Stimulated activated CD4-positive, alpha-beta T cell treated with anti-CD3 and anti-CD28 coated beads, Interleukin-1b, Interleukin-23, amount 100 ng/mL, for 4 hours (primary cell): ENCODE measurements at places on chromosomes 12 and 14.

DNA sequence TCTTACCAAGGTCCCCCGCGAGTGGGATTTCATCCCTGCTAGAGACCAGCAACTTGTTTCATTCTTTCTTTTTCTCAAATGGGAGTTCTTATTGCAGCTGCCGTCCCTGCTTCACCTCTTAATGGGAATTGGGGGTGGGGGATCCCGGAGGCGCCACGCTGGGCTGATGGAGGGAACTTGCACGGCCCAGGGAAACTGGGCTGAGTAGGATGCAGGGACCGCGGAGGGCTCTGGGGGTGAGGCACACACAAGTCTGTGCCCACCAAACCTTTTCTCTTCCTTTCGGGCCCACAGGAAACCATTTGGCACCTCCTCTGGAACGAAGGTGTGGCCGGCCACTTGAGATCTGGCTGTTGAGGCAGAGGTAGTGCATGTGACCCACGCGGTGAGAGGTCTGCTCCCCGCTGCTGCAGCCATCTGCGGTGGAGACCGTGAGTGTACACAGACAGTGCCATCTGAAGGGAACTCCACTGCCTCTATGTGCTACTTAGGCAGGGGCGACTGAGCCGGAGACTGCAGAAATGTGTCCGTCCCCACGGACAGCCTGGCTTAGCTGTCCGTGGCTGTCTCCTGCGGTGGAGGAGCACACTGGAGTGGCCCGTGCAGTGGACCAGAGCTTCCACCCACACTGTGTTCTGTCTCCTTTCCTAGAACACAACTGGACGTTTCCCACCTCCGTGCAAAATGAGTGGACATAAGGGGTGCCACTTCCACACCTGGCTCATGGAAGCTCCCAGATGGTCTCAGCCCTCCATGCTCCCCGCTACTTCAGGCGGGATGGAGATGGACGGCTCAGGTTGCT is 42.1 kb upstream of the TESC start:
- no peak for DNase-seq

DNA sequence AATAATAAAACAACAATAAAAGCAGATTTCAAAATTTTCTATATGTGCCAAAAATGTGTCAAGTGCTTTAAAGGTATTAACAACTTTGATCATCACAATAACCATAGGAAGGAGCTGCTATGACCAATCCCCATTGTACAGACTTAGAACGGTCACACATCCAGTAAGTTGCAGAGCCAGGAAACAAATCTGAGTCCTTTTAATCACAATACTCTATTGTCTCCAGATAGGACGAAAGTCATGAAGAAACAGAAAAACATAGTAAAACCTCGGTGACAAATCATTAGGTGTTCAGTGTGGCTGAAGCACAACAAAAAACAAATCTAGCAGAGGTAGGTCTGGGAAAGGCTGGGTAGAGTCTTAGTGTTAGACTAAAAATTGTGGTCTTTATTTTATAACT is 178.8 kb downstream of the GRIP1 start:
- no peak for DNase-seq

DNA sequence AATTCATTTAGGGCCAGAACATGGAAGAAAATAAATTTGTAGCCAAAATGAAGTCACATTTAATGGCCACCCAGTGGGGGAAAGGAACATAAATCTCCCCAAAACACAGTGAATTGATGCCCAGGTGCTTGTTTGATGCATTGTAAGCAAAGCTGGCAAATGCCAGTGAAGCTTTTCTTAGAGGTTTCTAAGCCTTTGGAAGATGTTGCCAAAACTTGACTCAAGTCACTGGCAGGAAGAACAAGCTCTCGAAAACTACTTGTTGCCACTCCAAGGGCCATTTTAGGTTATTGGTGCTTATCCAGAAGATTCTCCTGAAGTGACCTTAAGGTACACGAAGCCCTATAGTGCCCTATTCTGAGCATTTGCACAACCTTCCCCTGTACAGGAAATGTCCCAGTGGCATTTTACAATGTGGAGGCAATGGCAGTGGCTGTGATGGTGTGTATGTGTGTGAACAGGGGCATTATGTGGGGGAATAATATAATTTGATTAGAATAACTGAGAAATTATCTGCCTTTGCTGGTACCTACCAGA is 89.5 kb upstream of the NOVA1 start:
- DNase-seq = no peak

DNA sequence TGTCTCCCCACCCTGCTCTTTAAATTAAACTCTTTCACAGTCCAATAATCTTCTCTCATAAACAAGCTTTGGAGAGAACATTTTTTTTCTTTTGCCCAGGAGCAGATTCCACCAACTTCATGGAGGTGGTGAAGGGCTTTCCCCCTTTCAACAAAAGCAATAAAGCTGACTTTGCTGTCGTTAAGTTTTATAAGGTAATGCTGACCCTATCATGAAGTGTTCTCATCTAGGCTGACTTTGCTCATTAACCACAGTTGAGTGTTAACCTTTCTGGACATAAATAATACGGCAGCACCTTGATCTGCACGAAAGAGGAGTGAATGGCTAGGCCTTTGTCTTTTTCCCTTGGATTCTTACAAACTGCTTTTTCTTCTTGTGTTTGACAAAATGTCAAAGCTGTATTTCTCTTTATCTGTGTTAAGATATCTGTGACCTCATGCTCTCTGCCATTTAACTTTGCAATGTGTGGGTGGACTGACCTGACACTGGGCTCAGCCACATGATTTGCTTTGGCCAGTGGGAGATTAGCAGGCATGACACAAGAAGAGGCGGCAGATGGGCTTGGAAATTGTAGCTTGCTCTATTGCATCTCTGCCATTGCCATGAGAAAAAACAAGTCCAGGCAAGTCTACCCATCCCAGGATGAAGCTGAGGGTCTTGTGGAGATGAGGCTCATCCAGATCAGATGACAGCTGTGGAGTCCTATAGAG is 470.9 kb upstream of the CCDC196 start:
- no peak for DNase-seq

GRCh38 chr14:21711360-21711961 is 37.8 kb upstream of the OR4E1 start:
- DNase-seq = no peak

DNA sequence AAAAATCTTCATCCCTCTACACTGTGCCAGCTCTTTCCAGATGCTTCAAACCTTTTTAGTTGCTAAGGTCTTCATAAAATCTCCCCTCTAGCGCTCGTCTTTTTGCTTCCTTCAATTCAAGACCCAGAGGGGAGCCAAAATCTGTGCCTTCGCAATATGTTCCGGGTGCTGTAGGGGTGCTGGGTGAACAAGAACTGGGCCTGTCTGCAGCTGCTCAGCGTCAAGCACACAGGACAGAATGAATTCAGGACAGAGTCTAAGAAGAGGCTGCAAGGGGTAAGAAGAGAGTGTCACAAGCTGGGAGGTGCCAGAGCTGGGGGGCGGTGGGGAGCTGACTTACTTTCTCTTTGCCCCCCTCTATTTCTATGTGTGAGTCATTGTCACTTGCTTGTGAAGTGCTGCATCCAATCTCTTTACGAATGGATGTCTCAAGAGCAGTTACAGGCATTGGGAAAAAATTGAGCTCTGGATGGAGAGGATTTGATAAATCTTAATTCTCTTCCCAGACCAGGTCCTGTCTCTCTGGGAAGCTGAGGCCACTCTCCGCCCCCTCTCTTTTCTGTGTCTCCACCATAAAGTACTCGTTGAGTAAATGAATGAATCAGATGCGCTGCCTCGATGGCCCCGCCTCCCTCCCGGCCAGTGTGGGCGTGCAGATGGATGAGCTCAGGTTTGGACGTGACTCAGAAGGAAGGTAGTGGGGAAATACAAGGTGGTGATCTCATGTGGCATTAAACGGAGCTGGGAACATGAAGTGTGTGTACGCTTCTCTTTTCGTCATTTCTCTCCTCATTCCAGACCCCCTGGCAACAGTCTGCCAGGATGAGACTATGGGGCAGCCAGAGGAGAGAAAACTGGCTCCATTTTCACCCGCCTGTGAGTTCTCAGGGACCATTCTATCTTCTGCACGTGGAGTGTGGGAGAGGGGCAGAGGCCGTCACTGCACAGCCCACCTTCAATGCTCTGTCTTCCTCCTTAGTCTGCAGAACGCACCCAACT is 91.3 kb downstream of the TSPAN9 start:
- DNase-seq = peak; percentile 5

- no peak for DNase-seq
These were observed 152.7 kb downstream of the ANO2 start for GRCh38 chr12:5792343-5792742.

- DNase-seq = no peak
These were observed 1057.6 kb downstream of the GALC start for GRCh38 chr14:86935241-86935885.

GRCh38 chr12:100995771-100996170 is 201.2 kb downstream of the ANO4 start:
- DNase-seq = no peak

GRCh38 chr14:32256576-32256975 is 53.5 kb upstream of the RNU6-8 start:
- DNase-seq = no peak

DNA sequence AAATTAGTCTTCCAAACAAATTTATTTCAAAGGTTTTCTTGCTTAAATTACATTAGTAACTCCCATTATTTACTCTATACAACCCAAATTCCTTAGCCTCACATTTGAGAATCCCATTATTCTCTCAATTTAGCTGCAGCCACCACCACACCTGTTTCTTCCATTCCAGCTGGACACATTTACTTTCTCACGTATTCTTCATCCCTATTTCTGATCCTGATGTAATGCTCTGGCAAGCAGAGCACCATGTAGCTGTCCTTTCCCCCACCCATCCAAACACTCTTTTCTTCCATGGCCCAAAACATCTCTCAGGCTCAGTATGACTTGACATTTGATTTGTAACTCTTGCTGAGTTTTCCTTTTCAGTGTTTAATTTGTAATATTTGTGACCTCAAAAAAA is 240.2 kb upstream of the CLEC14A start:
- DNase-seq = no peak

DNA sequence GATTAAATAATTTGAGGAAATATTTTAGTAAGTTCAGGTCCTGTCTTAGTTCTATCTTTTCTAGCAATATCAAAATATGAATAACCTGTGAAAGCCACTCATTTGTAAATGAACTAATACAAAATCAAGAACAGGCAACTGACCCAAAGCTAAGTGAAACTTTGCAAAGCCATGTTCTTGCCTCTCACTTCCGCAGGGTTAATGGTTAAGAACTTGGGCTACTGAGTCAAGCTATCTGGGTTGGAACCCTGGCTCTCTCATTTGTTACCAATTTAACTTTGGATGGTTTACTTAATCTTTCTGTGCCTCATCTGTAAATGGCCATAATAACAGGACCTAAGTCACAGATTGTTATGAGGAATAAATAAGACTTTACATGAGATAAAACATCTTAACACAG is 2.8 kb downstream of the KIF21A start:
- DNase-seq = no peak

DNA sequence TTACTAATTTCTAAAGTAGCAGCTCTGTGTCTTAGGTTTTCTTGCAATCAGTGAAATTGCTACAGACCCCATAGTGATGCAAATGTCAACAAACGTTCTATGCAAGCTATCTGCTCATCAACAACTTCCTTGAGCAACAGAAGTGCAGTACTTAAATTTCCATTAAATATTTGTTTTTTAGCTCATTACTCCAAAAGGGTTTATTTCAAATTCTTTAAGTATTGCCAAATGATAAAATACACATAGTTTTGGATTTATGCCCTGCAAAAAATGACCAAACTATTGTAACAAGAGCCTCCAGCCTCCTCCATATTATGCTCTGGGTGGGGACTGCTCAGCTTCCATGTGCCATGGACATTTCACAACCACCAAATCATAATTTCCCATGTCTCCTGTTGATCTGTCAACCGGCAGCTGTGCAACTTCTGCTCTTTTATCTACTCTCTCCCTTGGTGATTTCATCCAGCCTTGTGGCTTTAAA is 4.4 kb downstream of the BDKRB1 start:
- DNase-seq = no peak

DNA sequence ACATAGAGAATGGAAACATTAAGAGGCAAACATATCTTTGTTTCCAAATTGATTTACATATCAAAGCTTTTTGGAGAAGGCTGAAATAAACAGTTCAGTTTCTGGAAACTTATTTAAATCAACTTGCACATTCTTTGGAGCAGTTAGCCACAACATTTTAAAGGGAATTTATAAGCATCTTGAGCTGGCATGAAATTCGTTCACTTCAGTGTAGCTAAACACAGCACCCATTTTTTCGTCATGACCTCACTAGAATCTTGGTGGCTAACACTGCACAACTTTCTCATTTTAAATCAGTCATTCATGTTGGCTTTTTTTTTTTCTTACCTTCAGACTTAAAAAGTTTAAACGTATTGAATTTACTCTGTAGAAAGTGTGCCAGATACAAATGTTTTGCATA is 1139.9 kb upstream of the FLRT2 start:
- DNase-seq = no peak

- DNase-seq = no peak
These were observed 44.0 kb downstream of the KICS2 start for GRCh38 chr12:64178122-64178521.

GRCh38 chr14:105155681-105156413 is 12.7 kb downstream of the JAG2 start:
- no peak for DNase-seq

- DNase-seq = no peak
These were observed 1.6 kb downstream of the LTB4R start for GRCh38 chr14:24312736-24313507.

DNA sequence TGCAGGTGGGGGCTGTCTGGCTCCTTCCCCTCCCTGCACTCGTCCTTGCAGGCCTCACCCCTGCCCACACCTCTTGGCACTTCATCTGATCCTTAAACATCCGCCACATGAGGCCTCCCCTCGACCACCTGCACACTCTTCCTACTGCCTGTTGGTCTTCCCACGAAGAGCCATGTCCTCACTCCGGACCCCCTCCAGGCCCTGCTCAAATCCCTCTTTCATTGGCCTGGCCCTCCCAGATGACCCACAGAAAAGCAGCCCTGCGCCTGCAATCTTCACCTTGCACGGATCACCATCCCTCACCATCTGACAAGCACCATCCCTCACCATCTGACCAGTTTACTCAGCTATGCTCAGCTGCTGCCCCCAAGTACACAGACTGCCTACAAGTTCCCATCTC is 193.6 kb downstream of the BCL11B start:
- no peak for DNase-seq

DNA sequence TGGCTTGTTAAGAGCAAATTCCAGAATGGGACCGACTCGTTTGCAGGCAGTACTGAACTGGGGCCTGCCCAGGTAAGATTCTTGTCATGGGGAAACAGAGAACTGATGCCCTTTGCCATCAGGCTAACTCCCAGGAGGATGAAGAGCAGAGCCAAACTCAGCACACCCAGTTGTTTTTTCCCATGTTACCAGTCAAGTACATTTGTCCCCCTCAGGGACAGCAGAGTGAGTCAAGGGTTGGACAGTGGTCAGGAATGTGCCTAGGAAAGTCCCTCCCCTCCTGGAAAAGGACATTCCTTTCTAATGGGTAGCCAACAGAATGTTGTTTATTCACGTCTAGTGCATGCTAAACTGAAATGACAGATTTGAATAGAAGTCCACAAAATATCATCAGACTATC is 1.6 kb downstream of the ART4 start:
- DNase-seq = no peak

- no peak for DNase-seq
These were observed 3.8 kb downstream of the BCDIN3D start for GRCh38 chr12:49838973-49839633.

- no peak for DNase-seq
These were observed 144.7 kb downstream of the ALX1 start for GRCh38 chr12:85424581-85425348.

GRCh38 chr14:77306851-77307496 is 13.7 kb downstream of the POMT2 start:
- no peak for DNase-seq
